ENCODE measurements at places on chromosomes 11 and 22. TPM values are rescaled to one million over a fixed set of nuclear protein-coding genes. Genes with fewer than 3 reads are reported as not detected.

GAB4 gene
- total RNA-seq = not detected

FAM83F gene
- total RNA-seq = 1.1 TPM

FXYD6 gene
- total RNA-seq = 4.7 TPM

HSPB2 gene
- 0.14 TPM for total RNA-seq

DDTL gene
- total RNA-seq = 9.5 TPM

PRAME gene
- not detected for total RNA-seq

TPBGL gene
- not detected for total RNA-seq

DNA sequence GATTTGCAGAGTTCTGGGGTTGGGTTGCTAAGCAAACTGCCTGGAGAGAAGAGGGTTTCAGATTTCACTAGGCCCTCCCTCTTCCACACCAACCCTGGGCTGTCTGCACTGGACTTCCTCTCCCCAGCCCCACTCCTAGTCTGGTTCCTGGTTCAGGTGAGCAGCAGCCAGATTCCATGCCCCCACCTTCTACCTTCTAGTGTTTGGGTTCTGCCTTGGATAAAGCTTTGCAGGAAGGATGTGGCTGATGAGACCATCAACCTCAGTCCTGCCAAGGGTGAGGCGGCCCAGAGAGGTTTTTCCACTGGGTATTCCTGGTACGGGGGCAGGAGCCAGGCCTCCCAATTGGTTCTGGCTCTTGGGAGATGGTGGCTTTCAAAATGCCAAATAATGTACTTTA lies 68.3 kb downstream of the BCR start:
- no peak for DNase-seq
- H3K36me3 ChIP-seq = no peaks in the 10 kb centered on the region
- no peak overlapping the region for H3K27ac ChIP-seq

GRCh38 chr11:86070142-86071056 lies 1.5 kb upstream of the PICALM start:
- H3K36me3 ChIP-seq = no peaks in the 10 kb centered on the region
- peaks cover 7% of the 10 kb centered on the region for H3K4me1 ChIP-seq
- no peak for DNase-seq

DNA sequence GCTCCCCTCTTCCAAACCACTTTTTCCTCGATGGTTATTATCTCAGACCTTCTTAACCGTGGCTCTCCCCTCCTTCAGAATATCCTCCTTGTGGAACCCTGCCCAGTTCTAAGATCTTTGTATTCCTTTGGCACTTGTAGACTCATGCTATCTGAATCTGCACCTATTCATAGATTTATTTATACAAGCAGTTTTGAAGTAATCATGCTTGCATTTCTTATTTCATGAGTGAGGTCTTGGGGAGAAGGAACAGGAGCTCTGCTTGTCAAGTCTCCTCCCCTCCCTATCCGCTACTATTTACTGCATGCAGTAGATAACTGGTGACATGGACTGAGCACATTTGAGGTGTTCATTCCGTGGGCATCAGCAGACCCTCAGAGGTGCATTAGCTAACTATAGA lies 5.4 kb upstream of the MADD start:
- H3K4me3 ChIP-seq = no peak overlapping the region
- no peak for DNase-seq
- peaks cover 20% of the 10 kb centered on the region for H3K4me1 ChIP-seq
- no peak overlapping the region for H3K27ac ChIP-seq
- H3K36me3 ChIP-seq = peaks cover 12% of the 10 kb centered on the region
- no peaks in the 10 kb centered on the region for H3K27me3 ChIP-seq

- DNase-seq = no peak
- no peak overlapping the region for H3K27ac ChIP-seq
- H3K4me3 ChIP-seq = no peak overlapping the region
- no peaks in the 10 kb centered on the region for H3K4me1 ChIP-seq
Measured at GRCh38 chr11:86460461-86461385, 86.0 kb downstream of the CCDC81 start.

DNA sequence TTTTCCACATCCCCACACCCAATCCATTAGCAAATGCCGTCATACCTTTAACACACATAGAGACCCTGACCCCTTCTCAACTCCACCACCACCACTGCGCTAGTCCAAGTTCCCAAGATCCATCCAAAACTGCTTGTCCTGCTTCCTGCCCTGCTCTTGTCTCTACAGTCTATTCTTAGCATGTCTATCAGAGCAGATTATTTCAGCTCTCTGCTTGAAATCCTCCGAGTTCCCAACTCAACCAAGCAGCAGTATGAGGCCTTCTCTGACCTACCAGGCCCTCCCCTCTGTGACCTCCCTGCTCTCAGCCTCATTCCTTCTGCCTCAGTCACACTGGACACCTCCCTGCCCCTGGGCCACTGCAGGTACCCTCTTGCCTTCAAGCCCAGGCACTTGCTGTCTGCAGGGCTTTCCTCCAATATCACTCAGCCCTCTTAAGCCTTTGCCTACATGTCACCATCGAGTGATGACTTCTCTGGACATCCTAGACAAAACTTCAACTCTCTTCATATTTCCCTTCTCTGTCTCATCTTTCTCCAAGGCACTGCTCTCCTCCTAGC lies 134.6 kb downstream of the SPATA19 start:
- no peak overlapping the region for H3K27ac ChIP-seq
- DNase-seq = peak; percentile 6

- H3K27me3 ChIP-seq = no peaks in the 10 kb centered on the region
- no peak for DNase-seq
- no peaks in the 10 kb centered on the region for H3K36me3 ChIP-seq
- H3K4me1 ChIP-seq = no peaks in the 10 kb centered on the region
- no peak overlapping the region for H3K4me3 ChIP-seq
- H3K27ac ChIP-seq = no peak overlapping the region
Measured at GRCh38 chr22:40008726-40009291, 14.1 kb downstream of the FAM83F start.

- H3K4me1 ChIP-seq = no peaks in the 10 kb centered on the region
- no peaks in the 10 kb centered on the region for H3K27me3 ChIP-seq
- no peak overlapping the region for H3K27ac ChIP-seq
- no peaks in the 10 kb centered on the region for H3K36me3 ChIP-seq
Measured at GRCh38 chr11:21121991-21122390, 452.6 kb downstream of the NELL1 start.

- H3K27ac ChIP-seq = peak overlapping the region; percentile 20
- no peak for DNase-seq
- no peaks in the 10 kb centered on the region for H3K36me3 ChIP-seq
- H3K4me1 ChIP-seq = no peaks in the 10 kb centered on the region
Measured at GRCh38 chr11:86627776-86628455, 44.5 kb downstream of the ME3 start.

GRCh38 chr11:43880640-43881159 lies at the start of gene ALKBH3:
ALKBH3 (plus strand) TSS chr11:43880831; CDS start chr11:43882653, 1,822 bp downstream.
- no peaks in the 10 kb centered on the region for H3K27me3 ChIP-seq
- H3K36me3 ChIP-seq = peaks cover 15% of the 10 kb centered on the region
- peak within 1 kb of the TSS; percentile 85 for H3K4me3 ChIP-seq
- peak within 1 kb of the TSS; percentile 2 for H3K27ac ChIP-seq
- H3K4me1 ChIP-seq = peaks cover 14% of the 10 kb centered on the region
- DNase-seq = peak; percentile 84

All from liver (tissue), 10 donors.